Ascending aorta (tissue), 2 donors: ENCODE measurements at places on chromosomes 2 and 18. TPM values are rescaled to one million over a fixed set of nuclear protein-coding genes. Genes with fewer than 3 reads are reported as not detected.

DNA sequence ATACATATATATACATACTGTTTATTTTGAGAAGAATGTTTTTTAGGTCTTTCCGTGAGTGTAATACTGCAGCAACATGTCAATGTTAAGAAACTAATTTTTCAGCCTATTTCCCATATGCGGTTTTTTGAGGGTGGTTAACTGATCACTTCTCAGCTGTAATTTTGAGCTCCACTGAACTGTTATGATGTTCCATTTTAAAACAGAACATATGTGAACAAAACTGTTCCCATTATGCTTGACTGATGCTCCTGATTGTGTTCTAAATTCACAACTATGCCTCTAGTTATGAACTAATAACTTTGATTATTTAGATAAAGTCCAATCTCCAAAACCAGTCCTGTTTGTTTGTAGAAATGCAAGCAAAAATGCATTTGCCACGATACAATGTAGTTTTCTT is 511.2 kb upstream of the FSIP2 start:
- DNase-seq = no peak

DNA sequence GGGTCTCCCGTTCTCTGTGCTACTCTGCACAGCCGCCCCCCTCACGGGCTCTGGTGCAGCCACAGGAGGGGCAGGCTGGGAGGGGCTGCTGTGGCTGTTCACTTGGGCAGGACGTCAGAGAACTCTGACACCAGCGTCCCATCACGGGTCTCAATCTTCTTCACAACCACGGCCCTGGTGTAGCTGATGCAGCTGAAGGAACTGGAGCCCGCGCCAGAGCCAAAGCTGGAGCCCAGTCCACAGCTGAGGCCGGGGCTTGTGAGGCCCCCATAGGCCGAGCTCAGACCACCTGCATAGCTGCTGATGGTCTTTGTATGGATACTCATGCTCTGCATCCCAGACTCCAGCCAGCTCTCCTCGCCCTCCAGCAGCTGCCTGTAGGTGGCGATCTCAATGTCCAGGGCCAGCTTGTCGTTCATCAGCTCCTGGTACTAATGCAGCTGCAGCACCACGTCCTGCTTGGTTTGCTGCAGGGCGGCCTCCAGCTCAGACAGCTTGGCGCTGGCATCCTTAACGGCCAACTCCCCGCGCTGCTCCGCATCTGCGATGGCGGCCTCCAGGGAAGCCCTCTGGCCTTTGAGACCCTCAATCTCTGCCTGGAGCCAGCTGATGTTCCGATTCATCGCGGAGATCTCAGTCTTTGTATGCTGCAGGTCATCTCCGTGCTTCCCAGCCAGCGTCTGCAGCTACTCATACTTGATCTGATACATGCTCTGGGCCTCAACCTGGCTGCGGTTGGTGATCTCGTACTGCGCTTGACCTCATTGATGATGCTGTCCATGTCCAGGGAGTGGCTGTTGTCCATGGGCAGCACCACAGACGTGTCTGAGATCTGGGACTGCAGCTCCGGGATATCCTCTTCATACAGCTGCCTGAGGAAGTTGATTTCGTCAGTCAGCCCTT is 7.4 kb upstream of the DUSP19 start:
- no peak for DNase-seq

GRCh38 chr2:65574993-65575392 is 142.6 kb upstream of the SPRED2 start:
- DNase-seq = no peak

DNA sequence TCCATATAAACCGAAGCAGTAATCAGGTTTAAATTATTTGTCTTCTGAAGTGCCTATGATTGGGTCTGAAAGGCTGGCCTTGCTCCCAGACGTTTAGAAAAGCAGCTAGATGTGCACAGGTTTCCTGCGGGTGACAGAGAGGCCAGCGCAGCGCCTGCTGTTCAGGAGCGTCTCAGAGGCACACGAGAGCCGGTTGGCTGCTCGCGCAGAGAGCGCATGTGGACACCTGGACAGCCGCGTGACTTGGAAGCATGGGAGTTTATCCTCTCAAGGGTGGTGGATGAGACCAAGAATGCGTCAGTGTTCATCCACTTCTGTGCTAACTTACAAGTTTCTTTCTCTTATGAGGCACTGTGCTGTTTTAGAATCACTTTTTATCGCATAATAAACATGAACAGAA is 303.7 kb downstream of the PTGR3 start:
- DNase-seq = no peak

- no peak for DNase-seq
Observed at GRCh38 chr18:650428-650858, 7.0 kb upstream of the TYMS start.

GRCh38 chr2:29806461-29806860 is 114.9 kb downstream of the ALK start:
- DNase-seq = no peak

GRCh38 chr18:33584548-33585430 is 6.8 kb downstream of the ASXL3 start:
- no peak for DNase-seq

GRCh38 chr2:241507430-241508239 is 749 bp downstream of the STK25 start:
- no peak for DNase-seq

- DNase-seq = no peak
Observed at GRCh38 chr2:202169832-202170424, 68.5 kb downstream of the SUMO1 start.

DNA sequence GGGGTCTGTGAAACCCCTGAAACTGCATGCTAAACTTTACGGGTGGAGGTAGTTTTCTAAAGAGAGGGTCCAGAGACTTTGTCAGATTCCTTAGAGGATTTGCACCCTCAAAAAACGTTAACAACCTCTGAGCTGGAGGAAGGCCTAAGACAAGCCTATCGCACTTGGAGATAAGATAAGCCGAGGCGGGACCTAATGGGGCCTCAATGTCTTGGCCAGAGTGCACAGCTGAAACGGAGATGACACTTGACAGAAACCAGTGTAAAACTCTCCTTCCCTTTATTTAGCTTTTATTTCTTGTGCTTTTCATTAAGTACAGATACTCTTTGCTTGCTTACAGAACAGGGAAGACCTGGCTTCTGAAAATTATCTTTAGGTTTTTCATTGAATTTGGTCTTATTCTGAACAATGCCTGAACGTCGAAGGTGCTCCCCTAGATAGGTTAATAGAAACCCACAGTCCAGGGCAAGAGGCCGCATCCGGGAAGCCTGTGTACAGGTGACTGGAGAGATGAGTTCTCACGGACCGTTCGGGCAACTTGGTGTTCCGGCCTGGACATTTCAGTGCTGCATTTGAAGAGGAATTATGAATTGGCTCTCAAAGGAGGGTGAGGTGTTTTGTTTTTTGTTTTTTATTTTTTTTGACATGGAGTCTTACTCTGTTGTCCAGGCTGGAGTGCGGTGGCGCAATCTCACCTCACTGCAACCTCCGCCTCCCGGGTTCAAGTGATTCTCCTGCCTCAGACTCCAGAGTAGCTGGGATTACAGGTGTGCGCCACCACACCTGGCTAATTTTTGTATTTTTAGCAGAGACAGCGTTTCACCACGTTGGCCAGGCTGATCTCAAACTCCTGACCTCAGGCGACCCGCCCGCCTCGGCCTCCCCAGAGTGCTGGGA is 49.7 kb downstream of the SH3BP4 start:
- no peak for DNase-seq

GRCh38 chr2:42957861-42958301 is 165.5 kb upstream of the HAAO start:
- no peak for DNase-seq

DNA sequence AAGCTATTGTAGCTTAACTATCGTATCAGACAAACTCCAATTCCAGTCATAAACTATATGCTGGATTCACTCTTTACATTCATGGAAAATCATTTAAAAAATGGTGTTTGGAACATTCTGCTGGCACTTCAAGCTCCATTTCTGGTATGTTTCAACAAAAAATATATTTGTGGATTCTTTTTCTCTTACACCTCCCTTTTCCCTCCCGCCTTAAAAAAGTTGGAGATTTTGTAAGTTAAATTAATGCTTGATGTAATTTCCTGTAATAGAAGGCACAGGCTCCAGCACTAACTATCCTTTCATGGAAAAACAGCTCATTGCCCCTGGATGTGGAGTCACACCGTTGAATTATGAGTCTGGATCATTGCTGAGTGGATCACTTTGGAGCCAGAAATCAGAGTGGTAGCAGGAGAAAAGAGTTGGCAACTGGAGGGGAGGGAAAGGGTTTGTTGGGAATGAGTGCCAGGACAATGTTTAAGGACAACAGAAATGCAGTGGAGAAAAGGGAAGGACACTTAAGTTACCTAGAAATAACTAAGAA is 102.8 kb downstream of the ICOS start:
- DNase-seq = no peak

Gene ZNF236
- total RNA-seq = 9.7 TPM

Gene KHK
- total RNA-seq = 0.85 TPM
